Stimulated activated CD8-positive, alpha-beta memory T cell treated with anti-CD3 and anti-CD28 coated beads, Interleukin-7, amount 100 ng/mL, for 1 hour (primary cell): ENCODE measurements at places on chromosomes 13 and 19.

DNA sequence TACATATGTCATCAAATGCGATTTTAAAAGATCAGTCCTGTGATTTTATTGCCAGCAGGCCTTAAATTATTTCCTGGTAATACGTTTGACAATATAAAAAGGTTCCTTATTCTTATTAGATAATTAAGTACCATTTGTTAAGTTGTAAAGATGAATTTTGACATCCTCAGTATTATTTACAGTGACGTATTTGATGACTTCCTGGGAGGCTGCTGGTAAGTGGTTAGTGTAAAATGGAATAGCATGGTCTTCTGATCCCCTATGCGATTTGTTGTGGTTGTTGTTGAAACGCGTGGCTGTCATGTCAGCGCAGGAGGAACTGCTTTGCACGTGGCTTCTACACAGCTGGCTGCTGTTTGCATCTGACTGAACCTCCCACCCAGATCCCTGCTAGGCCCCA lies 99.7 kb downstream of the DCLK1 start:
- no peak for DNase-seq

- no peak for DNase-seq
Observed at GRCh38 chr19:55460670-55461258, 678 bp downstream of the ISOC2 start.

- no peak for DNase-seq
Observed at GRCh38 chr19:15173746-15174404, 26.9 kb downstream of the NOTCH3 start.

GRCh38 chr19:23802290-23802689 lies 43.6 kb upstream of the ZNF681 start:
- no peak for DNase-seq

DNA sequence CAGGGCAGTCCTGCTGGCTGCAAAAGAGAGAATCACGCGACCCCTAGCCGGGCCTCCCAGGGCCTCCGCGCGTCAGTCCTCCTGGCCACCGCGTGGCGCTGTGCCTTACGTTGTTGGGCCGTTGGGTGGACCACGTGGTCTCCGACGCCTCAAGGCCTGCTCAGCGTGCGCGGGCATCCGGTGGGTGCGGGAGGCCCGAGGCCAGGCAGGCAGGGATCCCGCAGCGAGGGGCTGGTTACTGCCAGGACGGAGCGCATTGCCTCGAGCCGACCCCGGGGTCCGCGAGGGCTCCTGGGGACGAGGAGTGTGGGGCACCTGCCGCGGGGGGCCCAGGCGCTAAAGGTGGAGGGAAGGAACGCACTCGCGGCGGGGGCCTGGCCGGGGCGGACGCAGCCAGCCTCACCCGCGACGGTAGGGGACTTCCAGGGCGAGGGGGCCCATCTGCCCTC lies at the start of gene TDRD12:
TDRD12 (plus strand) TSS at position 157 of the 449 bp plus-strand sequence. CDS start 306 bp downstream, outside the sequence.
- no peak for DNase-seq

GRCh38 chr19:49560358-49560900 lies 19.9 kb downstream of the NOSIP start:
- no peak for DNase-seq

DNA sequence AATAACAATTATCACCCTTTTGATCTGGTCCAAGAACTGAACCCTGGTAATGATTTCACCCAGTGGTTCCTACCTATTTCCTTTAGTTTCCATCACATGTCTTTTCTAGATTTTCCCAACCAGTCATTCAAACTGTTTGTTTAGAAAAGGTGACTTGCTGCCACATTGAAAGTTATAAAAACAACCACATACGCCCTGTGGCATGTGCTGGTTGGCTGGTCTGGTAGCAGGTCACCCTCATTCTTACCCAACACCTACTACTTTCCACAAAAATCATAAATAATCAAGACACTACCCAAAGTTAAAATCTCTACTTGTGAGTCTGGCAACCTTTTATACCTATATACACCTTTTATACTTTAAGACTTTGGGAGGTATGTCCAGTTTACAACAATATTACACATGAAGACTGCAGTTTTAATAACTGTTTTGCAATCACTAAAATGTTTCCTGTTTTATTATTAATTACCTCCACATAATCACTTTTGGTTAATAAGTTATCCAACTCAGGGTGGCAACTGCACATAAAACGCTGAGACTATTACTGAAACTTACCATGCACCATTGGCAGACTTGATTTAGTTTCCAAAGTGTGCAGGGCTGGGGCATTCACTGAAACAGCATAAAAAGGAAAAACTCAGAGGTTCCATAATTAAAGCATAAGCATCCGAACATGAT lies 38.9 kb downstream of the DZIP1 start:
- DNase-seq: no peak

GRCh38 chr19:38869160-38869835 lies 8.8 kb downstream of the RINL start:
- no peak for DNase-seq

DNA sequence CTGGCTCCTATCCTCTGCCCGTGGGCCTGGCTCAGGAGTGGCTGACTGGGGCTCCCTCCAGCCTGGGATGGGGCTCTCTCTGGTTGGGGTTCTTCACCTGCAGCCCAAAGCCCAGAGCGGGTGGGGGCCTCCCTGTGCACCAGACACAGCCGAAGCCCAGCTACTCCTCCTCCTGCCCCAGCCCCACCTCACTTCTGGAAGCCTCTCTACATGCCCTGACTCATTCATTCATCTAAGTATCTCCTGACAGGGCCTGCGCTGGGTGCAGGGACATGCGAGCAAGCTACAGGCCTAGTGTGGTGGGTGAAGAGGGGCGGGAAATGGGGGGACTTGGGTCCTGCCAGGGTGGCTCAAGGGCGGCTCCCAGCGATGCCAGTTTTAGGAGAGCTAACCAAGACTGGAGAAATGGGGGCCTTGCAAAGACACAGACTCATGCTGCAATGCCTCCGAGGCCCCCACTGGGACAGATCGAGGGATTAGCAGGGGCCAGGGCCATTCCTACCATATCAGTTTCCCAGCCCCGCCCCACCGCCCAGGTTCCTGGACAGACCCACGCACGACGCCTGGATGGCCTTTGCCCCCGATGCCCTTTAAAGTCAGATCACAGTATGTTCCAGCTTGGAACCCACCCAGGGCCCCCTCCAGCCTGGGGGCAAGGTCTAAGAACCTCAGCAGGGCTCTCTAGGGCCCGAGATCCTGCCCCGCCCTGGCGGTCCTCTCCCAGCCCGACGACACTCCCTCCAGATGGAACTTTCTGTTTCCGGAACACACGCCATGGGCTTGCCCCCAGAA lies 12.6 kb downstream of the LSM4 start:
- no peak for DNase-seq

DNA sequence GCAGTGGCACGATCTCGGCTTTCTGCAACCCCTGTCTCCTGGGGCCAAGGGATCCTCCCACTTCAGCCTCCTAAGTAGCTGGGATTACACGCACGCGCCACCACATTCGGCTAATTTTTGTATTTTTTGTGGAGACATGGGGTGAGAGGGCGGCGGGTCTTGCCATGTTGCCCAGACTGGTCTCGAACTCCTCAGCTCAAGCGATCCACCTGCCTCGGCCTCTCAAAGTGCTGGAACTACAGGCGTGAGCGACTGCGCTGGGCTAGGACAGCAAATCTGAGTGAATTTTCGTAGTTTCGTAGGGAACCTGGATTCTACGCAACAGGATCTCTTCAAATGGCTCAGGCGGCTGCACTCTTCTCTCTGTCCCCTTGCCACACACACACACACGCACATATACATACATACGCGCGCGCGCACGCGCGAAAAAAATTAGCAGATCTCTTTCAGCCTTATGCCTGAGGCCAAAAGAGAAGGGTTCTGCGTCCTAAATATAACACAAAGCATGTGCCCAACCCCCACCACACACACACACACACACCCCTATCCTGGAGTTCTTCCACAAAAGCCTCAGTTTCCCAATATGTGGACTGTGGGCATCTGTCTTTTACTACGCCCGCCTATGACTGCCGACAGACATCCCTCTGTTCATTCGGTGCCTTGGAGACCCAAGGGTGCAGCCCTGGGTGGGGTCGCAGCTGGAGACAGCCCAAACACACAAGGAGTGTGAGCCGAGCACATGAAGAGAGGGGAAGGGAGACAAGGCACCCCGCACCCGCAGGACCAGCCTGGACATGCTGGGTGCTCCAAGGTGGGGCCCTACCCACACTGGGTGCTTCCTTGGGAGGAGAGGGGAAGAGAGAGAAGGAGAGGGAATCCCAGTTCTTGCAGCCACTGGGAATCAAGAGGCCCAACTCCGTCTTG lies 616 bp downstream of the PINLYP start:
- DNase-seq: no peak

DNA sequence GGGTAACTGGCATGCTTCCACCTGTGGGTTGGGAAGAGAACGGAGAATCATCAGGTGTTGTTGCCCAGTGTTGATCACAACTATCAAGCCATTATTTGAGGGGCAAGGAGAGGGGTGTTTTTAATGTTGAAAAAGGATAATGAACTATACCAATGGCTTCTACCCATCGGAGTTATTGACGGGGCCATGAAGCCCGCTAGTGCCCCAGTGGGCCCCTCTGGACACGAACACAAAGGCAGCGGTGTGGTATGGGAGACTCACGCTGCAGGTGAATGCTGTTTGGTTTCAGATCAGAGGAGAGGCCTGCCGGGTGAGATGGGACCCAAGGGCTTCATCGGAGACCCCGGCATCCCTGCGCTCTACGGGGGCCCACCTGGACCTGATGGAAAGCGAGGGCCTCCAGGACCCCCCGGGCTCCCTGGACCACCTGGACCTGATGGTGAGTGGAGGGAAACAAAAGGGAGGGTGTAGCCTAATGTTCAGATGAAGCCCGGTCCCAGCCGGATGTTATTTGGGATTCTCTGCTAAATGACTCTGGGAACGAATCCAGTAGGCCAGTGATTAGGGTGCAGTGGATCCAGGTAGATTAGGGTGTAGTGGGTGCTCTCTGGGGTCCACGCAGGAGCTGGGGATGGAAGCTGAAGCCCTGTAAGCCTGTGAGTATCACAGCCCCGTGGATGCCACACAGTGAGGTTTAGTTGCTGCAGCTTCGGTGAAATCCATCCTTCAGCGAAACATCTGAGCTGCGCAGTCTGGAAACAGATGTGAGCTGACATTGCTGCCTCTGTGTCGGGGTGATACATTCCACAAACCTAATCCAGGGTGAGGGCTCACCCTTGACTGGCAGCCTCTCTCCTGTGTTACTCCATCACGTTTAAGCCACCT lies 111.3 kb downstream of the RAB20 start:
- DNase-seq: no peak

DNA sequence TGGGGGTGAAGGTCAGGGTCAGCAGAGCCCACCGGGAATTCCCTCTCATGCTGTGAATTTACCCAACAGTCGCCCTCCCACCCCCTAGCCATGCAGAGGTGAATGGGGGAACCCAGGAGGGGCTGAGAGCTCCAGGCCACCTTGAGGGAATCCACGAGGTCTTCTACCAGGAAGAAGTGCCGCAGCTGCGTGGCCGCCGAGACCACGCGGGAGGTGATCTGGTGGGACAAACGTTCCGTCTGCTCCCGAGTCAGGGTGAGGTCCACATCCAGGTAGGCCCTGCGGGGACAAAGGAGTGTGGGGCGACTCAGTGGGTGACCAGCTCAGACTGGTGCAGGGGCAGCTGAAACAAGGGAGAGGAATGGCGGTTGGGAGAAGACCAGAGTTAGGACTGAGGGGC lies 8.1 kb downstream of the RTN2 start:
- no peak for DNase-seq

GRCh38 chr13:47837104-47837880 lies 163.8 kb downstream of the SUCLA2 start:
- no peak for DNase-seq

DNA sequence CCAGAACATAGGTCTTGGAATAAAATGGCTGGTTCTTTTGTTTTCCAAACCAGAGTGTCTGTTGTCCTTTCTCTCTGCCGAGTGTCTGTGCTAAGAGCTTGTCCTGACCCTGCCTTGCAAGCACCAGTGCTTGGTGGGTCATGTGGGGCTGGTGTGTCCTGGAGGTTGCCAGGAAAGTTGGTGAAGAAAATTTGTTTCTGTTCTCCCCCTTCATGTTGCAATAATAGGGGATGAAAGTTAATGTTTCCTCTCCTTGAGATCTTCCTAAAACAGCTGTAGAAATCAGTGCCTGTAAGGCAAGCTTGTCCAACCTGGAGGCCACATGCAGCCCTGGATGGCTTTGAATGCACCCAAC lies 2.7 kb downstream of the HAMP start:
- no peak for DNase-seq

DNA sequence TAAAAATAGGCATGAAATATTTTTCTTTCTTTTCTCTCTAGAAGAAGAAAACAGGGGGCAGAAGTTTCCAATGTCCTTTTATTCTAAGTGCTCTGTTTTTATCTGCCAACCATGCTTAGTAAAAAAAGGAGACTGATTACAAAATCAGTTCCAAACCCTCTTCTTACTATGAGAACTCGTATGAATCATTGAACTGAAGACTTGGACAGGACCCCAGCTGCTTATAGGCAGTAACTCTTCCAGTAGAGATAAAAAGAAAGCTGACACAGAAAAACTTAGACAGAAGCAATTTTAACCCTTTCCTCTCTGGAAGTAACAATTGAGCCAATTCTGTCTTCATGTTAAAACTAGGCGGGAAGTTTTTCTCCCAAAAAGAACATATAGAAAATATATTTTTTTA lies 24.5 kb upstream of the FREM2 start:
- DNase-seq: no peak

DNA sequence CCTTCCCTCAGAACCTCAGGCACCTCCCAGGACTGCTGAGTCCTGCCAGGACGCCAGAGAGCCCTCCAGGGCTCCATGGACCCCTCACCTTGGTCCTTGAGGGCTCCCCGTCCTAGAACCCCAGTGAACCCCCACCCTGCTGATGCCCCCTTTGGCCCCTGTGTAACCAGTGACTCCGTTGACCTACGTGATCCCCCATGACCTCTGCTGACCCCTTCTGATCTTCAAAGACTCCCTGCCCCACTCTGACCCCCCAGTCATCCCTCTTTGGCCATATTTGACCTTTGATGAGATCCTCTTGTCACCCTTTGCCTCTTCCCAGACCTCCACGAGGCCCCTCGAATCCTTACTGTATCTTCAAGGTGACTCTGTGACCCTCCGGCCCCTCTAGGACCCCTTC lies 91.3 kb downstream of the MAP4K1 start:
- no peak for DNase-seq

DNA sequence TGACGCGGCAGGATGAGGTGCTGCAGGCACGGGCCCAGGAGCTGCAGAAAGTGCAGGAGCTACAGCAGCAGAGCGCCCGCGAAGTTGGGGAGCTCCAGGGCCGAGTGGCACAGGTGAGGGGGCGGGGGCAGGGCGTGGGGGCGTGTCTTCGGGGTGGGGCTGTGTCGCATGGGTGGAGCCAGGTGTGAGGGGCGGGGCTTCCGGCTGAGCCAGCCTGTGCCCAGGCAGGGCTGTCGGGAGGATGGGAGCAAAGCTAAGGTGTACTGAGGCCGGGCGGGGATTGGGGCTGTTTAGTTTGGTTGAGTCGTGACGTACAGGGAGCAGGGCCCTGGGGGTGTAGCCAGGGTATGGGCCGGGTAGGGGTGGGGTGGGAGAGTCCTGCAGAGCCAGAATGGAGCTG lies 62.3 kb downstream of the KCNC3 start:
- DNase-seq: no peak

DNA sequence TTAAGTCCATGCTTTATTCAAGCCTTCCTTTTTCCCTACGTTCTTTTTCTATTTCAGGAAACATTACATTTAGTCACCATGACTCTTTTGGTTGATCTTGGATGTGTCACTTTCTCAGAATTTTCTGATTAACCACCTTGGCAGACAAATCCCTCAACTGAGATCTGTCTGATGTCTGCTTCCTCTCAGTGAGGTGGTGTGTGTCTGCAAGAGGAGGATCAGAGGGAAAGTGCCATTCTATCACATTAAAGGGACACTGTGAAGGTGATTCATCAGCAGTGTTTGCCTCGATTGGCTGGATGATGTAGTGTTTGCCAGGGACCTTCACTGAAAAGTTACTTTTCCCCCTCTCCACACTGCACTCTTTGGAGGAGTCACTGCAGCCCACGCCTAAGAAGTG lies 3.0 kb upstream of the CCNP start:
- DNase-seq: no peak

- DNase-seq: no peak
Observed at GRCh38 chr13:99374994-99375737, 68.0 kb upstream of the GPR183 start.
